Stimulated activated CD8-positive, alpha-beta memory T cell treated with anti-CD3 and anti-CD28 coated beads, Interleukin-7, amount 100 ng/mL, for 4 hours (primary cell): ENCODE measurements at places on chromosomes 6 and 20.
A peak's percentile ranks its signal among the peaks of the same experiment; 100 is the strongest.

GRCh38 chr6:147298461-147298860, 94.2 kb downstream of the STXBP5 start:
- DNase-seq, result no peak

DNA sequence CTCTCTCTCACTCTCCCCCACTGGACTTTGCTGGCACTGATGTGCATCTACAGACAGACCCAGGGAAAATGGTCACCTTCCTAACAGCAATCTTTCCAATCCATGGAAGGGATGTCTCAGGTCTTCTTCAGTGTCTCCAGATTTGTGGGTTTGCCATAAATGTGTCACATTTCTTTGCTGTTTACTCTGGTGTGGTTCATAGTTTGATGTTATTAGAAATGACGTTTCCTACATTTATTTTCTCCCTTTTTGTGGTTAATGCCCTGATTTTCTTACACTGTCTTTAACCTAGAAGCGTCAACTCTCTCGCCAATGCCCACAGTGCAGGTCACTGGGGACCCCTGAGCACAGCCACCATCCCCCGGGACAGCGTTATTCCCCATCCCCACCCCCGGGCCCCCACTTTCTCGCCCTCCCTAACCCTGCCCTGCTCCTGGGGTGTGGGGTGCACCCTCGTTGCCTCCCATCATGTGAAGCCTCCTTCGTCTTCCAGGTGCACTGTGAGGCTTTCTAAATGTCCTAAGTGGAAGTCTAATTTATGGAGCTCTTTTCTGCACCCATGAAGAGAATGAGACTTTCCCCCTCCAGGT, 86.5 kb downstream of the YTHDF1 start:
- DNase-seq, result no peak

GRCh38 chr6:88165844-88166492, at the start of gene CNR1:
CNR1 (minus strand) TSS chr6:88166347; CDS start chr6:88145274, 21,073 bp downstream.
- no peak for DNase-seq

- DNase-seq, result no peak
Measured at GRCh38 chr20:2814076-2814475, 711 bp upstream of the C20orf141 start.

DNA sequence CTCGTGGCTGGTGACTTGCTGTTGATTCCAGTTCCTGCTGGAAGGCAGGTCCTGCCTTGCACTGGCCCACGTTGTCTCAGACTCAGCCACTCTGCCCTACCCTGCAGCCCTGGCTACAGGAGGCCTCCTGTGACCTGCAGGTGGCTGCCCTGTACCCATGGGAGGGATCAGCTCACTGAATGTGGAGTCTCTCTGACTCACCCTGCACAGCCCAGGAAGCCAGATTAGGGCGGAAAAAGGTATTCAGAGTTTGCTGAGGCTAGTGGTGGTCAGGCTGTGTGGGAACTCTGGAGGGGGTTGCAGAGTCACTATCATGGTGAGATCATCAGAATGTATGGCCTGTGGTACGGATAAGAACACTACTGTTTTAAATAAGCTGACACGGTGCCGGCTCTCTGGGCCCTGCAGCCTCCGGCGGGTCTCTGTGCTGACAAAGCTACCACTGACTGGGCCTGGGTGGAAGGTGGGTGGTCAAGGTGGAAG, 24.7 kb upstream of the PYGB start:
- peak; percentile 8 for DNase-seq

DNA sequence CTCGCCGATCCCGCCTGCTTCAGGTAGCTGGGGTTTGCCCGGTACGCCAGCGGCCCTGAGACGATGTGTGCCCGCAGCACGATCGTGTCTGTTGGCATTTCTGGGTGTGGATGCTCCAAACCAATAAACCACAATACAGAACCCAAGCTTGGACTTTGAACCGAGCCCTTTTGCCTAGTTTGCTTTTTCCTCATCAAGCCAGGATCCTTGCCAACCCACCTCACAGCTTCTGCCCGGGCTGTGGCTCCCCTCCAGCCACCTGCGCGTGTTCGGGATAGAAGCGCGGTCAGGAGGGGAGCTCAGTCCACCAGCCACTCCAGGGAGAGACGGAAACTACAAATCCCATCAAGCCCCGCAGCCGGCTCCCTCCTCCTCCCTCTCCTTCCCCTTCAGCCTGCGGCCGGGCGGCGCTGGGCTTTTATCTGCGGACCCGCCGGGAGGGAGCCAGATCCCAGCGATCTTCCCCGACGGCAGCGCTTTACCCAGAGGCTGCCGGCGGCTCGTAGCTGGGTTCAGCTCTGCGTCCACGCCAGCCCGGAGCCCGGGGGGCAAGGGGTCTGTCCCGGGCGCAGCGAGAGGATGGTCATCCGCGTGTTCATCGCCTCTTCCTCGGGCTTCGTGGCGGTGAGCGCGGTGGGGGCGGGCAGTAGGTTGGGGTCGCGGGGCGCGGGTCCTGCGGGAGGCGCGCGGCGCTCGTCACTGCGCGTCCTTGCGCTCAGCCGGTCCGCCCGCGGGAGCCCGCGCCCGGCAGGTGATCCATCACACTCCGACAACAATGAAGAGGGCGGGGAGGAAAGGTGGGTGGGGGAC, at the start of gene SH3BGRL2:
Gene SH3BGRL2 (plus strand): TSS at position 447 of the 810 bp plus-strand sequence. CDS start 133 bp downstream, at position 580.
- peak; percentile 16 for DNase-seq

DNA sequence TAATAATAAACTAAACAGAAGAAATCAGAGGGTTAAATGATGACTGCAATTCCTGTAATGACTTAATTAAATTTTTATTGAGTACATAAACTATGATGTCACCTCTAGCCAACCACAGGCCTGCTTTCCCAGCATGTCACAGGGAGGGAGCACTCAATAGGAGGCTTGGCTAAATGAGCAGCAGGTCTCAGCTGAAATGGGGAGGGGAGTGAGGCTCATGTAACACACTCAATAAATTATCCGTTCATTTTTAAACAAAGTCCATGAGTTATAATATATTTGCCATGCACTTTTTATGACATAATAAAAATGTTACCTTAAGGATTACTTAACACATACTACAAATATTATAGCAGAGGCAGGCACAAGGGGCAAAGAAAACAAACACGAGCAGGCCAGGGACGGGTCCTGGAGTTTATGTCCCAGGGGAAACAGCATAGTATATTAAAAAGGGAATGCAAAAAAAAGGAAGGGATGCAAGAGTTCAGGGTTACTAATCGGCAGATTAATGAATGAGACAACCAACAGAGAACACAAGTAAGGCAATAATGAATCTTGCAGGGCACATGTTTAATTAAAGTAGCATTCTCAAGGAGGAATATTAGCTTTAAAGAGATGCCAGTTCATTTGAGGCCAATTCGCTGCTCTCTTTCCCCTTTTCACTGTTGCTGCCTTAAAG, 27.1 kb upstream of the FAM83C start:
- DNase-seq, result no peak

DNA sequence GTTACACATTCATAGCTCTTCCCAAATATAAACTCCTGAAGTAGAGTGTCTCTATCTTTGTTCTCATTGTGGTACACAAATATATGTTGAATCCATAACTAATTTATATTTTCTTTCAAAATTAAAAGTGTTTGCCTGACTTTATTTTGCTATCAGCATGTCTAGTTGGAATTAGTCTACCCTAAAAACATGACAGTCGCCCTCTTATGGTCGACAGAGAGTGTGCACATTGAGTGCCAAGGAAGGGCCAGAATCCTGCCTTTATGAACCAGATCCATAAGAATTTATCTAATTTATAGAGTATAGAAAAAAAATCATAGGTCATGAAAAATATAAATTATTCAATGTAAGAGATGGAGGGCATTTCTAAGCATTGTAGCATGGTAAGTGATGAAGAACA, 12.3 kb upstream of the DEFB112 start:
- no peak for DNase-seq

GRCh38 chr6:117653949-117654348, 21.3 kb upstream of the NUS1 start:
- no peak for DNase-seq

- DNase-seq, result no peak
Measured at GRCh38 chr6:11772109-11772825, 6.3 kb downstream of the ADTRP start.

DNA sequence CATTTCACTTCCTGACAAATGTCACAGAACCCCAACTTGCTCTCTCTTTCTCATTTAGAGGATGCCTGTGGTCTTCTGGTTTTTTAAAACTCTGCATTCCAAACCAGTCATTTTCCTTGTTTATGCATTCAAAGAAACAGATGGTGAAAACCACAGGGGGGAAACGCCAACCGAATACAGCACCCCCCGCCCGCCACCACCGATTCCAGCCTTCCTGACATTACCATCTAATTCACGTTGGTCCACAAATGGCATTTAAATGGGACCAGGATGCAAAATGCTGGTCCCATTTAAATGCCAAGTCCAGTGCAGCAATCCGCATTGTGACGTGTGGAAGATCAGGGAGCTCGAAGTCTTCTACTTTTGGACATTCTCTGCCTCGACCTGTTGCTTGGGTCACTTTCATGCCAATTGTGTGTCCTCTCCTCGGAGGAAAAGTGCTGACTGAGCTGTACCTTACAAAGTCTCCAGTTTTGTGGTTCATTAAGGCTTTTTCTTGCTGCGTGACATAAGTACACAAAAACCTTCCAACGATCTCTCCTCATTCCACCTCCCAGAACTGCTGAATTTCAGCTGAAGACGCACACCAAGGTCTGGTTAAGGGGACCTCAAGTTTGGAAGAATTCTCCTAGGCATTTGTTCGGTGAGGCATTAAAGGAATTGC, 35.8 kb downstream of the NEDD9 start:
- DNase-seq, result no peak

GRCh38 chr6:135159531-135159930, 21.6 kb upstream of the MYB start:
- DNase-seq, result no peak

DNA sequence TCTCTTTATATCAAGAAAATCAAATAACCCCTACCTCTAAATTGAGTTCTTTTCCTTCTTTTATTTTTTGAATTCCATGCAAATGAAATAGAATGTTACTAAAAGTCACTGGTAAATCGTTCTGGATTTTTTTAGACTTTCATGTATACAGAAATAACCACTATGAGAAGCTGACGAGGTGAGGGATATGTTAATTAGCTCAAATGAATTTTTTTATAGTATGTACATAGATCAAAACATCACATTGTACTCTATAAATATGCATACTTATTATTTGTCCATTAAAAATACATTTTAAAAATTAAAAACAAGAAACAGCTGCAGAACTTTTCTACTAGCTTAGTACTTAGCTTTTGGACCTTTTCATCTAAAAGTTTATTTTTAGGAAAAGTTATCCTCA, 165.4 kb downstream of the DOK5 start:
- DNase-seq, result no peak

GRCh38 chr20:60024801-60025200, 66.6 kb downstream of the CDH26 start:
- DNase-seq, result no peak

GRCh38 chr6:100466410-100467128, 1.8 kb upstream of the SIM1 start:
- no peak for DNase-seq

GRCh38 chr20:10665027-10665561, 8.7 kb downstream of the JAG1 start:
- no peak for DNase-seq

DNA sequence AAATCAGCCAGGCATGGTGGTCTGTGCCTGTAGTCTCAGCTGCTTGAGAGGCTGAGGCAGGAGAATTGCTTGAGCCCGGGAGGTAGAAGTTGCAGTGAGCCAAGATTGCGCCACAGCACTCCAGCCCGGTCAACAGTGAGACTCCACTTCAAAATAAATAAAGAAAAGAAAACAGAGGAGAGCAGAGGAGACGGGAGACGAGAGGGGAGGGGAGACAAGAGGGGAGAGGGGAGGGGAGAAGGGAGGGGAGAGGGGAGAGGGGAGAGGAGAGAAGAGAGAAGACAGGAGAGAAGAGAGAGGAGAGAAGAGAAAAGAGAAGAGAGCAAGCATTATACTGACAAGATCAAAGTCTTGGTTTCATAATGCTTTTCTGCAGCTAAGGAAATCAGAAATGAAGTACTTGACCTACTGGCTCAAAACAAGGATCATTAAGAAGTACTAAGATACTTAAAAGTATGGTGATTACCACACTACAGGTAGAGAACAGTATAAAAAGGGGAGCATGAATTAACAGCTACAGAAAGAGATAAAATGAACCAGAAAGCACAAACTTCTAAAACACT, 30.5 kb downstream of the FAM8A1 start:
- DNase-seq, result no peak

DNA sequence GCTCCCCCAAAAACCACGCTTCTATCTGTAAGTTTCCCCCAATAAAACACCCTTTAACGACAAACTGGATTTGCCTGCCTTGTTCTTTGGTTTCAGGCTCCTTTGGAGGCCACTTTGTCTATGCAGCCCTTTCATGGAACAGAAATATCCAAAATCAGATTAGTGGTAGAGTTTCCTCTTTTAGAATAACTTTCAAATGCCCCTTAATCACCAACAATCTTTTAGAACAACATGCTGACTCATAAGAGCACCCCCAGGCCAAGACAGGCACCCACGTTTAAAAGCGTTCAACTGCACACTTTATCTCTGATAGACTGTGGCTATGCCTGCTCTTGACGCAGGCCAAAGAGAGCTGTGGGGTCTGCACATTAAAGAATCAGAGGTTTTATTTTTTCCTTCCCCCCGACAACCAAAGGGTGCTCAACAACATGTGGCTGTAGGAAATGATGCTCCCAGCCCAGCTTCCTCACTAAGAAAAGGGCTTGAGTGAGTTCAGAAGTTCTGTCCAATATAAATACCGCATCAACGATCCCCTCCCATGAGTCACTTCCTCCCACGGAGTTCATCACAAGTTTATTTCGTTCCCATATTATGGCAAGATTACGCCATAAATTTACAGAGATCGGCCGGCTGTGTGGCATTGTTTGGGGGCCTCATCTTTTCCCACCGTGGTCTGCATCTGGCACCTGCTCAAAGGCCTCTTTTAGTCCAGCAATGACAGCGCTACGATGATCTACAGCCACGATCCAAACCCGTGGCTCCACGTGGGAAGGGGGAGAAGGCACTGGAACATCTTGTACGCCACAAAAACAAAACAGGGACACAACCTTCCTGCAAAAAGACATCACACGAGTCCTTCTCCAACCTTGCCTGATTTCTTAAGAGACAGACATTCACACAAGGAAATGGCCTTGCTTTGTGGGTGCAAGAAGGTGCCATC, 88.8 kb upstream of the NFATC2 start:
- DNase-seq, result no peak

DNA sequence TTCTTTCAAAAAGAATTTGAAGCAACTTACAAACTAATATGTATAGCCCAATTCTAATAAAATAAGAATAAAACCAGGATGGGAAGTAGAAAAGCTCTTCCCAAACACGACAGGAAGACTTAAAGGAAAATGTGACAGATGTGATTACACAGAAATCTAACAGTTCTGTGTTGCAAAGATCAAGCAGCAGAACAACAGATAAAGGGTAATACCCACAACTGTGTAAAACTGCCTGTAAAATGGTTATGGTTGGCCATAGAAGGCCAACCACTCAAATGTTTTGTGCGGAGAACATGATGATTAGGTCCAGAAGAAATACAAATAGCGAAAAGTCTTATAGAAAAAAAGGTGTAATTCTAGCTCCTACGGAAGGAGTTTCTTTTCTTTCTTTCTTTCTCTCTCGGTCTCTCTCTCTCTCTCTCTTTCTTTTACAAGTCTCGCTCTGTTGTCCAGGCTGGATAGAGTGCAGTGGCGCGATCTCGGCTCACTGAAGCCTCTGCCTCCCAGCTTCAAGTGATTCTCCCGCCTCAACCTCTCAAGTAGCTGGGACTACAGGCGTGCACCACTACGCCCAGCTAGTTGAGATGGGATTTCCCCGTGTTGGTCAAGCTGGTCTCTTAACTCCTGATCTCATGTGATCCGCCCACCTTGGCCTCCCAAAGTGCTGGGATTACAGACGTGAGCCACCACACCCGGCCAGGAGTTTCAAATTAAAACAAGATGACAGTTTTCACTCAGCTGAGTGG, 128.5 kb downstream of the QRSL1 start:
- DNase-seq, result no peak

GRCh38 chr6:158686791-158687381, 37.0 kb downstream of the SYTL3 start:
- DNase-seq, result no peak
